ENCODE measurements at places on chromosomes 3 and 15. TPM values are rescaled to one million over a fixed set of nuclear protein-coding genes. Genes with fewer than 3 reads are reported as not detected.

The PARP3 gene
- 39.1 TPM for total RNA-seq

The PRTG gene
- 27.5 TPM for total RNA-seq

The ADAMTS7 gene
- total RNA-seq = 2.0 TPM

The CHRNB4 gene
- total RNA-seq = not detected

The CATSPER2 gene
- 2.0 TPM for total RNA-seq

The FGF7 gene
- total RNA-seq = 0.66 TPM
